ENCODE measurements at places on chromosomes 12 and 14.

- no peak for DNase-seq
Observed at GRCh38 chr14:57943541-57943940, 77.6 kb upstream of the SLC35F4 start.

GRCh38 chr14:73231981-73232851 is 5.1 kb upstream of the PAPLN start:
- no peak for DNase-seq

GRCh38 chr14:51850651-51851050 is 9.8 kb upstream of the GNG2 start:
- DNase-seq: no peak

GRCh38 chr12:14962797-14963196 is 1.4 kb upstream of the ARHGDIB start:
- no peak for DNase-seq

- DNase-seq: peak; percentile 86
Observed at GRCh38 chr12:7395950-7396349, 48.0 kb downstream of the CD163L1 start.

DNA sequence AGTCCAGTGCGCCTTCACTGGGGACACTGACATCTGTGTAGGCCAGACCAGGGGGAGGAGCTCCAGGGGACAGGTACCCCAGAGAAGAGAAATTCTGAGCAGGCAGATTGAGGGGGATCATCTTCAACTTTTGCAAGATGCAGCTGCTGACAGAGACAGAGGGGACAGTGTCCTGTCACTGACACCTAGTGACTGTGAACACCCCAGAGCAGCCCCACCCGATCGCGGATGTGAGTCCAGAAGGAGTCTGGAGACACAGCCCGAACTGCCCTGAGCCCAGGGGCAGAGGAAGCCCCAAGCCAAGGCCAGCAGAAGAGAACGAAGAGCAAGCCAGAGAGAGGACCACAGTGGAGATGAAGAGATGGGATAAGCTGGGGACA is 21.7 kb upstream of the LRTM2 start:
- DNase-seq: no peak

DNA sequence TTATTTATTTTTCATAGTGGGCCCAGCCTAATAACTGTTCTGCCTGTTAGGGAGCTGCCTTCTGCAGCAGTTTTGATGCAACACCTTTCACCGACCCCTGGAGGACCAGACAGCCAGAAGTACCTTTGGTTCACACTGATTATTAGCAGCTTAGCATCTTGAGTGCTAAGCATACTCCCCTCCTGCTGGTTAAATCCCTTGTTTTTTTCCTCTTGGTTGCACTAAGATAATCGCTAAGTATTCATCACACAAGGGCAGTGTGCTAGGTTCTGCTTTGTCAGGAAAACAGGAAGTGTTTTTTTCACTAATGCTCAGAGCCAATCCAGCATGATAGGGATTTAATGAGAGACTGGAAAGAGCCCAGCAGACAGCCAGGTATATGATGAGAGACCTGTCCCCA is 437.0 kb downstream of the FUT8 start:
- no peak for DNase-seq

All from HT1080 (cell line).